Mesenteric fat pad (tissue), 1 donor: ENCODE measurements at places on chromosomes 11 and 22.

DNA sequence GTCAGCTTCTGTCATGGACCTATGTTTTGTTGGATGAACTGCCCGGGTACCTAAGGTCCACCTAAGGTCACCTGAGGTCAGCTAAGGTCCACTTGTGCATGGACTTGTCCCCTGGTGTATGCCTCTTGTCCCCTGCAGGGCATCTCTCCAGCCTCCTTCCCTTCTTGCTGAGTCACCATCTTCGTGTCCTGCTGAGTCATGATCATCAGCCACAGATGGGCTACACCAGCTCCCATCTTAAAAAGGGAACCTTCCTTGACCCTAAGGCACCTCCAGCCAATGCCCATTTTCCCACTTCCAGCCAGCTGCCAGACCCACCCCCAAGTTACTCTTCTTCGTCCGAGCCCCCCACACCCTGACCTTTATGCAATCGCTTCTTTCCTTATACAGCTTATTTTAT is 544.9 kb downstream of the TBC1D22A start:
- peak; percentile 57 for DNase-seq

GRCh38 chr22:50400406-50400805 is 57.3 kb downstream of the PPP6R2 start:
- DNase-seq, result no peak

DNA sequence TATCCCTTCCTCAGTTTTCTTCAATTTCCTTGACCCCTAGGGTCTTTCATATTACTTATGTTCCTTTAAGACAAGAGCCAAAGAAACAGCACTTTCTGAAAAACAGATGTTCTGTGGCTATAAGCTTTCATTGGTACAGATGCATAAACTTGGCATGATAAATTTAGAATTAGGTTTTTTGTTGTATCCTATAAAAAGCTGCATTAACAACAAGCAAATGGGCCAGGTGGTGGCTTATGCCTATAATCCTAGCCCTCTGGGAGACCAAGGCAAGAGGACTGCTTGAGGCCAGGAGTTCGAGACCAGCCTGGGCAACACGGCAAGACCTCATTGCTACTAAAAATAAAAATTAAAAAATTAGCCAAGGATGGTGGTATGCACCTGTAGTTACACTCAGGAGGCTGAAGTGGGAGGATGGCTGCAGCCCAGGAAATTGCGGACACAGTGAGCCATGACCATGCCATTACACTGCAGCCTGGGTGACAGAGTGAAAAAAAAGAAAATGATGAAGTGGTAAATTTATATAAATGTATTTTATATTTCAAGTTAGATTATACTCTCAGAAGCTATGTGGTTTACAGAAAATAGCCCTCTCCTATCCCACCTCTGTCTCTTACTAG is 18.3 kb downstream of the KMT5B start:
- no peak for DNase-seq

GRCh38 chr11:46222490-46223251 is 54.8 kb upstream of the CREB3L1 start:
- DNase-seq, result no peak

GRCh38 chr11:73306069-73306841 is 1.8 kb upstream of the ARHGEF17 start:
- DNase-seq, result no peak
